ENCODE measurements at places on chromosomes 4 and X.

DNA sequence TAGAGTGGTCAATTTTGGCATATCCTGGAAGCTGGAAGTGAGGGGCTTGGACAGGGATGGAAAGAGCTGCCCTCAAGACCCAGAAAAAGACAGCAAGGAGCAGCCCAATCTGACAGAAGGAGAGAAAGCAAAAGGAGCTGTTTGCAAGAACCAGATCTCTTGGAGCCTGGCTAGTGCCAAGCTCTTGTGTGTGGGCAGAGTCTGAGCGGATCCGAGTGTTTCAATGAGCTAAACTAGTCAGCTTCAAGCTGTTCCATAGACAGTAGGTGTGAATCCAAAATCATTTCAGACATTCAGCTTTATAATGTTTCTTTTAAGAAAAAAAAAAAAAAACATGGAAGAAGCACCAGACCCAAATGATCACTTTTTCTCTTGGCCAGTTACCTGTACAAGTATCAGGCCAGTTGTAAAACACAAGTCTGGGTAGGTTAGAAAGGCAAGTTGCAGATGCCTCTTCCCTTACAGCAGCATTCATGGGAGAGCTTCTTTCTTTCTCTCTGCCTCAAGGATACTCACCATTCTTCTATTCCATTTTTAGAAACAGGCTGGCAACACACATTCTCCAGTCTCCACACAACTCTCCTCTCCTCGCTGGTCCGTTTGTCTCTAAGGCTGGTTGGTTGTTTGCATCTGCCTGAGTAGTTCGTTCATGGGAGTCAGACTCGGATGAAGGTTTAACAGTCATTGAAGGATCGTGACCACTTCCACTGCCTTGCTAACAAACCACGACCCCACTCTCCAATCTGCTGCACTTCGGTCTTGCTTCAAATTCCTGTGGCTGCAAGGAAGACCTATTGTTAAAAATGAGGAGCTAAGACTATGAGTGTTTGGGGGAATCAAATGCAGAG, 105.2 kb upstream of the GATB start:
- no peak for DNase-seq

DNA sequence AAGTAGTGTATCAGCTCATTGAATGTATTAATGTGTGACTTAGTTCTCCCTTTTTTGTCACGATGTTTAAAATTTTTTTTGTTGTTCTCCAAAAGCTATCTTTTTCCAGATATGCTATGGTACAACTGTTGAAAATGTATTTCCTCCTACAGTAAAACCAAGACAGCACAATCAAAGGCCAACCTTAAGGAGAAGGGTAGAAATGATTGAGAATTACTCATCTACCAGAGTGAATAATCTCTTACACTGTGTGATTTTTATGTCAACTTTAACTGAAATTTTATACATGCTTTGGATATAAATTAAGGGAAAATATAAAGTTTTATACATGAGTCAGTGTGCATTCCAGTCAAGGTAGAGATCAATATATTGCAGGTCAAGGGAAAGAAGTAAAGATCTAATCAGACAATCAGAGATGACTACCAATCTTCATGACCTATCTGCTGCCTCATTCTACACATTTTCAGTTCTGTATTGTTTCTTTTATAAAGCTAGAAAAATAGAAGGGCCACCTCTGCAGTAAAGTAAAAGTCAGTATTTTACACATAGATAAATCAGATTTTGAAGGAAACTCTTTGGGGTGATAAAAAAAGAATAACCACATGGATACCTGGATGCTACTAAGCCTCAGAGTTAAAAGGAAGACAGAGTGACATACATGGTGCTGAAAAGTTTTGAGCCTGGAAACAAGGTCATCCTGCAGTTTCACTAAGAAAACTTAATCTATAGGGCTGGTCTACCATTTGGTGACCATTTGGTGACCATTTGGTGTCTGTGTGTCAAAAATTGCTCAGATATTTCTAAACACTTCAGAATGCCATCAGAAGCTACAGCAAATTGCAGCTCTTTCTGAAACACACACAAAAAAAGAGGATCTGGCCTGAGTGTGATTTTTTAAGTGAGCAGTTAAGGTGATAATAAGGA, 1.6 kb downstream of the FAM13A start:
- no peak for DNase-seq

GRCh38 chrX:98956014-98956413, 1454.1 kb downstream of the PCDH19 start:
- DNase-seq = no peak

- no peak for DNase-seq
Measured at GRCh38 chrX:119036107-119037029, 36.4 kb upstream of the CT47C1 start.

DNA sequence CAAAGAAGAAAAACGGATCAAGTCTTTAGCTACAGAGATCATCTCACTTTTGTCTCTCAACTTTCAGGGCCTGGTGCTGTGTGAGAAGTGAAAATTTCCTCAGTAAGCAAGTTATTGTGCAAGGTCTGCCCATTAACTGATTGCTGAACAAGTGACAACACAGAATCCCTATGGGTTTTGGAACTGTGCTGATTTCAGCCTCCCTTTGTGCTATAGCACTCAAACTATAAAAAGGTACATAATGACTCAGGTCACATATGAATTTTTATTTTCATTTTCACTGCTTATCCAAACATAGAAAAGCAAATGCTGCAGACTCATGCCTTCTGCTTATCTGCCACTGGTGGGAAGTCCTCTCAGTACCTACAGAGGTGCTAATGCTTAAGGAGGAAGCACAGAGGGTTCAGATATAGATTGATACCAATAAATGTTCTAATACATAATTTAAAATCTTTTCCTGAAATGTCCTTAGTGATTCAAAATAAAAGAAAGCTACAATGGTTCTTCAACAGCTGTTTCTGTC, 576.2 kb upstream of the CT83 start:
- DNase-seq = no peak

GRCh38 chr4:39044956-39045826, 13.0 kb upstream of the TMEM156 start:
- no peak for DNase-seq

DNA sequence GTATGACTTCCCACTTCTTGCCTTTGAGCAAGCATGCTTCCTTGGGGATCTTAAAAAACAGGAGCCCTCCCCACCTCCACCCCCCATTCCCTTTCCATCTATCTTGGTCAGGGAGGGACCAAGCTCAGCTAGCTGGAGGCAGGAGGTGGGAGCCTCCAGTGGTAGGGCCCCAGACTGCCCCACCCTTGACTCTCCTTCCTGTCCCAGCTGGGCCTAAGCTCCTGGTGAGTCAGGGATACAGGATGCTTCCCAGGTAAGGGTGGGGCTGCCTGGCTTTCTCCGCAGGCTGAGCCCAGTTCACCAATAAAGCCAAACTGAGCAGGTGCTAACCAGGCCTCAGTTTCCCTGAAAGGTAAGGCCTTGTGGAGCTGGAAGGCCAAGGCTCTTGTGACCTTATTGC, 15.2 kb downstream of the EFNB1 start:
- no peak for DNase-seq

DNA sequence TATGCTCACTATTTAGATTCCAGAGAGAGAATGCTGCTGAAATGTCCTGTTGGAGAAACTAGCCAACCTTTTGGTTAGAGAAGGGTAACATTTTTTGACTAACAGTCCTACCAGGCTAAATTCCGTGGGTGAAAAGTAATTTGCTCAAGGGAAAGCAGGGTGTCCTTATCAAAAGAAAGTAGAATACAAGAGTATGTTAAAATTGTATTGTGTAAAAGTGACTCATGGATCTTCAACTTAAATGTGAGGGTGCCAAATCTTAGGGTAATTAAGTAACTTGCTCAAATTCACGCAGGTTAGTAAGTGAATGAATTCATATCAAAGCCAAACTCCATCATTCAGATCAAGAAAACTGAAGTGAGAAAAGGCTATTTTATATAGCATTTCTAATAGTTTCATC, 81.7 kb downstream of the PCDH7 start:
- DNase-seq = no peak

- DNase-seq = no peak
Measured at GRCh38 chr4:78119698-78120097, 62.6 kb downstream of the FRAS1 start.

- no peak for DNase-seq
Measured at GRCh38 chr4:25984796-25985195, 70.8 kb downstream of the SMIM20 start.

GRCh38 chrX:72308566-72309296, 3.0 kb upstream of the CITED1 start:
- peak; percentile 14 for DNase-seq

DNA sequence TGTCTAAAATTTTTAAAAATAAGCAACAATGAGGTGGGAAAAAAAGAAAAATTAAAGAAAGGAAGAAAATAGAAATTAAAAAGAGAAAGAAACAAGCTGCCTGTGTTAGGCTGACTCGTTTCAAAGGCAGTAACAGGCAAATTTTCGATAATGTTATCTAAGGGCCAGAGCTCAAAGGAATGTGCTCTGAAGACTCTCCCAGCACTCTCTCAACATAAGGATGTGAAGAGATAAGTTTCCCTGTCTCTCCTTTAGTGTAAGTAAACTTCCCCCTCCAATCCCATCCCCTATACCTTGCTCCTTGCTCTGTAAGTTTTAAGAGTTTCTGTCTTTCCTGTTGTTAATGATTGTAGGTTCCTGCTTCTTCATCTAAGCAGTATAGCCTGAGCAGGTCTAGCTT, 172.8 kb downstream of the TEX13C start:
- DNase-seq = no peak

GRCh38 chr4:168562041-168562571, 65.3 kb downstream of the PALLD start:
- no peak for DNase-seq

GRCh38 chr4:147109800-147110199, 164.1 kb upstream of the TTC29 start:
- DNase-seq = no peak

- DNase-seq = no peak
Measured at GRCh38 chr4:83054928-83055327, 19.9 kb downstream of the COPS4 start.

- peak; percentile 95 for DNase-seq
Measured at GRCh38 chr4:86032476-86033022, 327.3 kb downstream of the MAPK10 start.

- no peak for DNase-seq
Measured at GRCh38 chrX:41087201-41087600, 2.0 kb downstream of the USP9X start.

DNA sequence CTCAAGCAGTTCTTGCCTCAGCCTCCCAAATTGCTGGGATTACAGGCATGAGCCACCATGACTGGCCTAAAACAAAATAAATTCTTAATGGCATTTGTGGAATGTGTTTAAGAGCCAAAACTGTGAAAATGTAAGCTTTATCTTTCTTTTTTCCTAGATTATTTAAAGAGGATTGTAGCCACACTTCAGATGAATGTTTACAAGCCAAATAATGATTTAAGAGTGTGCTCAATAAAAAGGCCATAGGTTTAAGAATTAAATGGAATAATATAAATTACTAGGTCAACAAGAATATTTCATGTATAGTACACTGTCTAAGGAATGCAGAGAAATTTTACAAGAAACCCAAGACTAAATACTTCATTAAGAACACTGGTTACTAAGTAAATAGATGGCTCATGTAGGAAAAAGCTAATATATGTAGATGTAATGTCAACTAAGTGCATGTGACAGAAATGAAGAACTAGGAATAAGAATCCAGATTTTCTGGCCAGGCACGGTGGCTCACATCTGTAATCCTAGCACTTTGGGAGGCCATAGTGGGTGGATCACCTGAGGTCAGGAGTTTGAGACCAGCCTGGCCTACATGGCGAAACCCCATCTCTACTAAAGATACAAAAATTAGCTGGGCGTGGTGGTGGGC, 21.3 kb upstream of the UGDH start:
- DNase-seq = peak; percentile 43

DNA sequence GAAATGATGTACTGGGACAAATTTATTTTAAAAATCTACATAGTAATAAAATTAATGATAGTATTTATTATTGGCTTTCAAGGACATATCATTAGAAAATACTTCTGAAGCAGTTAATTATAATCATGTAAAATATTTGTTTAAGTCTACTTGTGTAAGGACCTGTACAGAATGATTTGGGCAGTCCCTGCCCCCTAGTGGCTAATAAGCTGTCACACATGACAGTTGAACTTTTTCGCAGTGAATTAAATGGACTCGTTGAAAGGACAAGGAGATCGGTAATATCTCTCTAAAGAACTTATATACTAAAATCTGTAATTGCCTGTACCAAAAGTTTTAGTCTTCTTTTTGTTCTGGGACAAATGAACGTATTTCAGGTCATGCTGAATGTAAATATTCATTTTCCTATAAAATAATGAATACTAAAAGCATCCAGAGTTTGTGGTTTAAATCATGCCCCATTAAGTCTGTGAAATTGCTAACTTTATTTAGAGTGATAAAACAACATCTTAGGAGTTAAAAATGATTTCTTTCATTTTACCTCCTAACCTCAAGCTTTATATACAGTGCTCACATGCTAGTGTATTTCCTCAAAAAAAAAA, 13.6 kb downstream of the EXOC1 start:
- no peak for DNase-seq

DNA sequence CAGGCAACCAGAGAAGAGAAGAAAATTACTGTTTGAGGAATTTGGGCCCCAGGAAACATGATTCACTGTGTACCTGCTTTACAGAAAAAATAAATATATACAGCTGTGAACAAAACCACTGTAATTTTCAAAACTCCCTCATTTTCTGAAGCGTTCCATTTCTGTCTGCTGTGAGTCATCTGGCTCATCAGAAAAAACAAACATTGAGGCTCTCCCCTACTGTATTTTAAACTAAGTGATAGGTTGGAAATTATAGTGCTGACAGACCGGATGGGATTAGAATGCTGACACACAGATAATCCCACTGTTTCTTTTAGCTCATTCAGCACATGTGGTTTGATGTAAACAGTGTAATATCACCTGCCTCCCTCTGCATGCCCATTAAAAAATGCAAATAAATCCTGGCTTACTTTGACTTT, 847.0 kb downstream of the TRIML1 start:
- peak; percentile 5 for DNase-seq

- DNase-seq = no peak
Measured at GRCh38 chrX:27254656-27255055, 208.5 kb downstream of the PPP4R3C start.

DNA sequence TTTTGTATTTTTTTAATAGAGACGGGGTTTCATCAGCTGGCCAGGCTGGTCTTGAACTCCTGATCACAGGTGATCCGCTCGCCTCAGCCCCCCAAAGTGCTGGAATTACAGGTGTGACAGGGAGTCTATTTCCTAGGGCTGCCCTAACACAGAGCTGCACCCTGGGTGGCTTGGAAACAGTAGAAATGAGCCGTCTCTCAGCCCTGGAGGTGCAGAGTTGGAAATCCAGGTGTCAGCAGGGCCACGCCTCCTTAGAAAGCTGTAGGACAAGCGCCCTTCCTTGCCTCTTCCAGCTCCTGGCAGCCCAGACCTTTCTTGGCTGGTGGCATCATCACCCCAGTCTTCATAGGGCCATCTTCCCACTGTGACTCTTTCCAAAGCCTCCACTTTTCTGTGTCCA, 71.6 kb downstream of the DCTD start:
- DNase-seq = no peak

DNA sequence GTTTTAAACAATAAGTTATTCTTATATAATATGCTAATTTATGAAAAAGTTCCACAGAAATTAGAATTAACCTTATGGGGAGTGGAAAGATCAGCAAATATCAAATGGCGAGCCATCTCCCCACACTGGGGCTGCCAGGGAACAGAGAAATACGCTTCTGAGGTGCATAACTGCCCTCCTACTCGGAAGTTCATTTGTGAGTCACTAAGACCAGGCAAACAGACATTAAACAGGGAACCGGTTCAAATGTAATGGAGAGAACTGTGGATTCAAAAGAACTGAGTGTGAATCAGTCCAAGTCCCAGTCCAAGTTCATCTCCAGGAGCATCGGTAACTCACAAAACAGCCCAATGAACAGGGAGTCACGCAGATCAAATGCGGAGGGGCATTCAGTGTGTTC, 11.4 kb upstream of the S100G start:
- no peak for DNase-seq
